T-cell (primary cell): ENCODE measurements at places on chromosomes 1 and 21.
A peak's percentile ranks its signal among the peaks of the same experiment; 100 is the strongest.

DNA sequence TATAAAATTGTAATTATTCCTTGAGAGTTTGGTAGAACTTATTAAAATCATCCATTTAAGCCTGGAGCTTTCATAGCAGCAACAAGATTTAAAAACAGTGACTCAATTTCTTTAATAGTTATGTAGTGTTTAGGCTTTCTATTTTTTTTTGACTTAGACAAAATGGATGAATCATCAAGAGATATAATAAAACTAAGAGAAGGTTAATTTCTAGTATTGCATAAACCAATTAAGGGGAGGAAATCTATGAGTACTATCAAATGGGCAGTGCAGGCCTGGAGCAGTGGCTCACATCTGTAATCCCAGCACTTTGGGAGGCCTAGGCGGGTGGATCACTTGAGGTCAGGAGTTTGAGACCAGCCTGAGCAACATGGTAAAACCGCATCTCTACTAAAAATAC, 416.3 kb upstream of the USP24 start:
- no peak for DNase-seq

DNA sequence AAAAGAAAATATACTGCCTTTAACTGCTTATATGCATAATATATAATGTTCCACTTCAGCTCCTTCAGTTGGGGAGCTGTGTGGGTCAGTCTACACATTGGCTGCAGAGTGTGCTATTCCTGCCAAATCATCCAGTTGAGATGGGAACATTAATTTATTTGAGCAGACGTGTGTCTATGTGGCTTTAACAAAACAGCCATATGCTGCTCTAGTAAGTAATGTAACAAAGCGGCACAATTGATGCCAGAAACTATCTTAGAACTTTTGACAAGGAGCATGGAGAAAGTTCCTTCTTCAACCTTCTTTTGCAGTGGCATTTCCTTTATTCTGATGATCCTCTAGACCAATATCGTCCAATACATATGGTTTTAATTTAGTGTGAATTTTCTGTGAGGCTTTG, 285.9 kb upstream of the C1orf87 start:
- DNase-seq, result no peak

- DNase-seq, result no peak
Measured at GRCh38 chr1:93095804-93096585, 16.9 kb downstream of the MTF2 start.

GRCh38 chr21:42141643-42142042, 70.5 kb downstream of the UMODL1 start:
- DNase-seq, result no peak

GRCh38 chr1:32771561-32772280, 45.4 kb downstream of the YARS1 start:
- no peak for DNase-seq

- DNase-seq, result no peak
Measured at GRCh38 chr1:31703431-31704270, at the start of gene COL16A1. TSS of gene COL16A1 (minus strand) at chr1:31704017. CDS start at chr1:31702193, 1,824 bp downstream.

- no peak for DNase-seq
Measured at GRCh38 chr21:26769613-26770188, 75.5 kb downstream of the ADAMTS1 start.

- no peak for DNase-seq
Measured at GRCh38 chr1:235783148-235783776, 83.4 kb downstream of the LYST start.

GRCh38 chr1:13499422-13499821, 14.4 kb downstream of the LRRC38 start:
- no peak for DNase-seq

DNA sequence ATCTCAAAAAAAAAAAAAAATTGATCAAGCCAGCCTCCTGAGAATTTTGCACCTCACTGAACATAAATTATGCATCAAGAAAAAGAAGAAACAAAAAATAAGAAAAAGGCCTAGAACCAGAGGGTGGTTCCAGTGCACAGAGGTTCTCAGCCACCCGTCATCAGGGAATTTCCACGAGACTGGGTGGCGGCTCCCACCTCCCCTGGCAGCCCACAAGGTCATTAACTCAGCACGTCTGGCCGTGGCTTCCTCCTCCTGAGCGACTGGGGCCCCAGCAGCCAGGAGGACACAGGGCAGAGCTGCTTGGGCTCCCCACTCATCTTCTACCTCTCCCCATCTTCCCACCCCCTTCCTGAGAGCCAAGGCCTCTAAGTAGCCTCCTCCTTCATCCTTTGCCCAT, 15.7 kb upstream of the TMEM51 start:
- DNase-seq, result no peak

DNA sequence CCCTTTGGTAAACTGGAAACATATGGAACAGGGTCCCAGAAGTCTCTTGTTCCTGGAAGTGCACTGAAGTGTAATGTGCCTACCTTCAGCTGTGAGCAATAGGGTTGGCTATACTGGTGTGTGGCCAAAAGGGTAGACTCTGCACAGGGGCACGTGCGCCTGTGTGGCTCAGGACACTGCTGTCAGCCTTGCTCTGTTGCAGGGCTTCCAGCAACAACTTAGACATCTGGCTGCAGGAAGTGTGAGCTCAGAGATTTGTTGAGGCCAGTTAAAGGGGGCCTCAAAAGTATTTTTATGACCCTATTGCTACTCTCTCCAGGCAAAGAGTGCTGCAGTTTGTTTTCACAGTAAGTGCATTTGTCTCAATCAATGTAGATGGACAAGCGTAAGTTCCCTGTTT, 7.5 kb downstream of the CTPS1 start:
- DNase-seq, result no peak

- no peak for DNase-seq
Measured at GRCh38 chr1:192476802-192477298, 98.7 kb upstream of the RGS1 start.

DNA sequence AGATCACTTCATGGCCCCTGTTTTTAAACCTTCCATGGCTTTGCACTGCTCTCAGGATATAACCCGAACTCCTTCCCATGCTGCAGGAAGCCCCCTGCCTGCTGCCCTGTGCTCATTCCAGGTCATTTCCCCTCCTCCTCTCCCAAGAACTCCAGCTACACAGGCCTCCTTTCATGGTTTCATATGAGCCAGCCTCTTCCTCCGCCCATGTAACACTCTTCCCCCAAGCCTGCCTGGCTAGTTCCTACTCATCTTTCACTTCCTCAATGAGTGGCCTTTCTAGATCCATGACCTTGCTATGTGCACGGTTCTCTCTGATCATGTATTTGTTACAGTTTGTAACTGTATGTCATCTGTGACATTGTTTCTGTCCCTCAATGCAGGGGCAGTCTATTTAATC, 3.1 kb upstream of the NCF2 start:
- DNase-seq, result no peak

- no peak for DNase-seq
Measured at GRCh38 chr1:240616018-240616417, 4.1 kb upstream of the GREM2 start.

DNA sequence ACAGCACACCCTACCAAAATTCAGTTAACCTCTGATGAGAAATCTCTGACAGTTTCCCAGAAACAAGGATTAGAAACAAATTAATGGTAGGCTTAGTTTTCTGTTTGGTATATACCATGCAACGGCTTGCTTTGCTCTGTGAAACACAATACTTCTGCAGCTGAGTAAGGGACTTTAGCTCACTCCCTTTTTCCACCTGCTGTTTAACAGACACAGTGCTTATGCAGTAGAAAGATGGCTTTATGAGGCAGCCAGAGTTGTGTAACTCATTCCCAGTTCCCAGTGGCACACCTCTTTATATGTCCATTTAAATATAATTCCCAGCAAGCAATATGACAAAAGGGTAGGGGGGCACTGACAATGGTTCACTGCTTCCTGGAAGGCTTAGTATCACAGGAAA, 124.0 kb downstream of the PIGK start:
- DNase-seq, result no peak

GRCh38 chr1:184399192-184399847, 12.5 kb downstream of the C1orf21 start:
- no peak for DNase-seq

DNA sequence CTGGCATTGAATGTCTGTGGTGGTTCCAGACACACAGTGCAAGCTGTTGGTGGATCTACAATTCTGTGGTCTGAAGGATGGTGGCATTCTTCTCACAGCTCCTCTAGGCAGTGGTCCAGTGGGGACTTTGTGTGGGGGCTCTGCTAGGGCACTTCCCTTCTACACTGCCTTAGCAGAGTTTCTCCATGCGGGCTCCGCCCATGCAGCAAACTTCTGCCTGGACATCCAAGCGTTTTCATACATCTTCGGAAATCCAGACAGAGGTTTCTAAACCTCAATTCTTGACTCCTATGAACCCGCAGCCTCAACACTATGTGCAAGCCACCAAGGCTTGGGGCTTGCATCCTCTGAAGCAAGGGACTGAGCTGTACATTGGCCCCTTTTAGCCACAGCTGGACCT, 43.0 kb downstream of the RGS18 start:
- no peak for DNase-seq

GRCh38 chr1:107810291-107810951, 154.6 kb downstream of the VAV3 start:
- DNase-seq, result no peak

- peak; percentile 87 for DNase-seq
Measured at GRCh38 chr1:226656601-226657277, 82.3 kb downstream of the ITPKB start.

GRCh38 chr1:175865041-175865766, 121.8 kb upstream of the TNR start:
- no peak for DNase-seq

- DNase-seq, result no peak
Measured at GRCh38 chr21:15353546-15353945, 288.7 kb upstream of the NRIP1 start.

GRCh38 chr1:83735526-83735925, 263.4 kb downstream of the TTLL7 start:
- no peak for DNase-seq

DNA sequence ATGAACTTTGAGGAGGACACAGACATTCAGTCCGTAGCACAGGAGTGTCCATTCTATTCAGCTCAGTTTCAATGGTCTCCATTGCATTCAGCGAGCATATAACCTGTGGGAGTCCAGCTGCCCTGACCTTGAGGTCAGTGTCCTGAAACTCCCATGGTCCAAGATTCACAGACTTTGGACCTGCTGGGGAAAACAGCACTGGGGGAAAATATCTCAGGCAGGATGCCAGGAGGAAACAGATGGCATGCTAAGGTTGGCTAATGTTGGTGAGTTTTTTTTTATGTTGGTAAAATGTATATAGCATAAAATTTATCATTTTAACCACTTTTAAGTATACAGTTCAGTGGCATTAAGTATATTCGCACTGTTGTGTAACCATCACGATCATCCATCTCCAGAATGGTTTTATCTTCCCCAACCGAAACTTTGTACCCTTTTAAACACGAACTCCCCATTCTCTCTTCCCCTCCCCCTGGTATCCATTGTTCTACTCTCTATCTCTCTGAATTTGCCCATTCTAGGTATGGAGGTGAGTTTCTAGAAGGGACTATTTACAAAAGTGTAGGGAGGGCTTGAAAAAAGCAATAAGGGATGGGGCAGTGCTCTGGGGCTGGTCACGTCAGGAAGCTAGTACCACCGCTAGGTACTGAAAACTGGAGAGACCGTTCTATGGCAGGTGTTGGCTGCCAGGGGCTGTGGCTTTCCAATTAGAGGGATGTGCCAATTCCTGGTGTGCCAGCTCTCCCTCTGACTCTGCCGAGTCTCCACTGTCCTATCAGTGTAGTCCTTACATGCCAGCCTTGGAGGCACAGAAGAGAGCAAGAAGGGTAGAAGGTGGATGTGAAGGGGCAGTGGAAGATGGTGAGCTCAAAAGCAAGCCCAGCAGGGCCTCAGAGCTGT, 85.3 kb downstream of the FOXD2 start:
- no peak for DNase-seq

DNA sequence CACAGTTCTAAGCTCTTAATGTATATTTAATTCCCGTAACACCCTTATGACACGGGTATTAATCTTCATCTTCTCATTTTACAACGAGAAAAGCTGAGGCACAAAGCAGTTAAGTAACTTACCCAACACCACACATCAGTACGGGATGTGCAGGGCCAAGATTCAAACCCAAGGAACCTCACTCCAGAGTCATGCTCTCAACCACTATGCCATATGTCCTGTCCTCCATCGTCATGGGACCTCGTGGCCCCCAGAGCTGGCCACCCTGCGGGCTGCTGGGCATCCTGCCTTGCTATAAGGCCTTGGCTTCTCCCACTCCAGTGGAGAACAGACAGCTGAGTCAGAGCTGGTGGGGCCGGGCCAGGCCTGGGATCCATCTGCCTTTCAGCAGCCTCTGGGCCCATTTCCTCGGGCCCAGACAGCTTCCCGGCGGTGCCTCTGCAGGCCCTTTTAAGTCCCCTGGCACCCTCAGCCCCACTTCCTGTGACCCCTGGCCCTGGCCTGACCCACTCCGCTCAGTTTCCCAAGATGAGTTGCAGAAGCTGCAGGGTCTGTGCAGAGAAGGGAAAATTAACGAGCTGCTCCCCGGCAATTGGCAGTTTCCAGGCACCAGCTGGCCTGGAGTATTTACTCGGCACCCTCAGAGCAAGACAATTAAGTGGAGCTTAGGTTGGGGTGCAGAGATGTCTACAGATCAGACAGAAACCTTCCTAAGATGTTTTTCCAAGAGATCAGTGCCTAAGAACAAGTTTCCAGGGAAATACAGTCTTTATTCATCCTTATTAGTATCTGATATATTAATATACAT, 98.2 kb downstream of the EPHB2 start:
- DNase-seq, result no peak

- DNase-seq, result no peak
Measured at GRCh38 chr1:151577173-151577572, 34.7 kb upstream of the SNX27 start.

- no peak for DNase-seq
Measured at GRCh38 chr1:241167121-241167630, 189.8 kb downstream of the RGS7 start.

DNA sequence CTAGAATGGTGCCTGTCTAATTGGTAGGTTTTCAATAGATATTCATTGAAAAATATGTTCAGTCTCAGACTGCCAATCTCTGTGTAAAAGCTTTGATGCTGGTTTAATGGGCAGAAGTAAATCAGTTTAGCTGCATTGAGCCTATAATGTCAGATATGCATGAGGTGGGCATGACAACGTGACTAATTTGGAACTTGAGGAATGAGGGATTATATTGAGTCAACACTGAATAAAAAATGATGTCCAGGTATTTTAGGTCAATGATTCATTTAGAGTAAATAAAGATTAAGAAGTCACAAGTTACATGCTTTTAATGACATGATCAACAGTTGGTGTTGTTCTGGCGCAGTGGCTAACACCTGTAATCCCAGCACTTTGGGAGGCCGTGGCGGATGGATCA, 3.0 kb downstream of the WDR3 start:
- DNase-seq, result no peak

DNA sequence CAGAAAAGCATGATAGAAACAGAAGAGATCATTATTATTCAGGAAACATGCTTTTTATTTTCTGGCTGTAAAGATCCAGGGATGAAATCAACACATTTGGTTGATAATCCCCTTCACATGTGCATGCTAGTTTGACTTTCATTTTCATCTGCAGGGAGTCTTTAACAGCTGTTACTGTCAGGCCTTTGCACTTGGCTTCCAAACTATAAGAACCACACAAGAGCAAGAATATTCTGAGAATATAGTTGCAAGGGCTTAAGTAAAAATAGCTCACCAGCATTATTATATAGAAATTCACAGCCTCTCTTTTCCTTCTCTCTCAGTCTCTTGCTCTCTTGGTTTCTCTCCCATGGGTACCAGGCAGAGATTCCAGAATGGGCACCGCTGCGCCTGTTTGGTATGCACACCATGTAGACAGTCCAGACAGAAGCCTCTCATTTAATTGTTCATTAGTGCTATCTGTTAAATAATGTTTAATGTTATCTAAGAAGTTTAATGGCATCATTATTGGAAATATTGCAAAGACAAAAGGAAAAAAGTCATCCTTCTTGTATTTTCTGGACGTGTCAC, 622.3 kb upstream of the PLXNA2 start:
- DNase-seq, result no peak

- no peak for DNase-seq
Measured at GRCh38 chr21:27321791-27322190, 354.9 kb upstream of the ADAMTS5 start.
